AML-193 (cell line): ENCODE measurements at places on chromosomes 5 and 9.
A peak's percentile ranks its signal among the peaks of the same experiment; 100 is the strongest.

DNA sequence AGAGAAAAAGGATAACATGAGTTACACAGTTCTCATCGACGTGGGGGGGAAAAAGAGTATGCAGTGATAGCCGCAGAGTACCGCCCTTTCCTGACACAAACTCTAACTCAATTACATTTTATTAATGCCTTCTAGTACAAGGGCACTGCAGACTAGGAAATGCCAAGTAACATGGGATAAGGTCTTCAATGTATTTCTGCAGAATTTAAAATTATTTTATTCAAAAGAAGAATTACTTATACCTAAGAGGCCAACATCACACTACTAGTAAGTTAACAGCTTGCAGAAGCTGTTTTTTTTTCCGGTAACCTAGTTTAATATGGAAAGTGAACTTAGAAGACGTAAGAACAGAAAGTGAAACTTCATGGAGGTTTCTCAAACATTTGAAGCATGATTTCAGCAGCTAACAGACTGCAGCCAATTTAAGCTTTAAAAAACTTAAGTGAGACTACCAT is 3.9 kb downstream of the SETX start:
- peak; percentile 20 for DNase-seq

DNA sequence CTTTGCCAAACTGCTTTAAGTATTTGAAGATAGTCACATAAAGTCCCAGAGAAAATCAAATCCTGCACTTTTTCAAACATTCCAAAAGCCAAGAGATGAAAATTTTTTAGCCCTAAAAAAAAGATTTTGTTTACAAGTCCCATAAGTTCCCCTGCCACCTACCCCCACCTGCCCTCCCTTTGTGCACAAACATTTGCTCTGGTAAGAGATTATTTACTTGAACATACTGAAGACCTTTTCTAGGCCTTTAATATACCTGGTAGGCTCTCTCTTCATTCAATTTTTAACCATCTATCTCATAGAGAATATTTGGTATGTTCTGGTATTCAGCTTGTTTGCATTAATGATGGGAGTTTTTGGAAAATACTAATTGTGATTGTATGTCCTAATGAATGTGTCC is 50.3 kb downstream of the MEGF9 start:
- no peak for DNase-seq

DNA sequence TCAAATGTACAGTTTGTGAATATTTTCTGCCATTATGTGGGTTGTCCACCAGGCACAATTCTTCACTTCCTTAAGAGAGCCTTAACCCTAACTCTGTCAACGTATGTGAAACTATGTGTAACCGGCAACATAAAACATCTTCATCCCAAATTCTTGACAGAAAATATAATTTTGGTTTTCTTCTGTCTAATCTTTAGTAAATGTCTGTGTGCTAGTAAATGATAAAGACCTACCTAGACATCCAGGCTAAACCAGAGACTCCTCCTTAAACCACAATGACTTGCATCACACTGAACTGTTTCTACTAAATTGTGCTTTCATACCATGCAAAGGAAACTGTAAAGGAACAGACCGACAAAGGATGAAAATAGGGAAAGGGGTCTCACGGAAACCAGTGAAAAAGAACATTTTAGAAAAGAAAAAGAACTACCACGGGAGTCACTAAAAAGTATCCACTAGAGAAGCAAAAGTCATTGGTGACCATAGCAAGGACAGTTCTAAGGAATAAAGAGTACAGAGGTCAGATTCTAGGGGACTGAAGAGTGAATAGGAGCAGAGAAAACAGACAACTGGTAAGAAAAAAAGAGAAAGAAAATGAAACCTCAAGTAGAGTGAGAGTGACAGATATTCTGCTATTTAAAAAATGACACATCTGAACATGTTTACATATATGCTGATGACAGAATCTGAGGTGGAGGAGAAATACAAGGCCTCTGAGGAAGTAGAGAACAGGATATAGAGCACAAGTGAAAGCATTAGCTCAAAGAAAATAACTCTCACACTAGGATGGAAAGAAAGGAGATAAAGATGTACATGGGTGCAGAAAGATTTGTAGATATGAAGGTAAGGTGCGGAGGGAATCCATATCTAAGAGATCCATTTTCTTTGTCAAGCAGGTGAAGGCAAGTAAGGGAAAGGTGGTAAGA is 49.4 kb downstream of the FNIP1 start:
- peak; percentile 76 for DNase-seq

DNA sequence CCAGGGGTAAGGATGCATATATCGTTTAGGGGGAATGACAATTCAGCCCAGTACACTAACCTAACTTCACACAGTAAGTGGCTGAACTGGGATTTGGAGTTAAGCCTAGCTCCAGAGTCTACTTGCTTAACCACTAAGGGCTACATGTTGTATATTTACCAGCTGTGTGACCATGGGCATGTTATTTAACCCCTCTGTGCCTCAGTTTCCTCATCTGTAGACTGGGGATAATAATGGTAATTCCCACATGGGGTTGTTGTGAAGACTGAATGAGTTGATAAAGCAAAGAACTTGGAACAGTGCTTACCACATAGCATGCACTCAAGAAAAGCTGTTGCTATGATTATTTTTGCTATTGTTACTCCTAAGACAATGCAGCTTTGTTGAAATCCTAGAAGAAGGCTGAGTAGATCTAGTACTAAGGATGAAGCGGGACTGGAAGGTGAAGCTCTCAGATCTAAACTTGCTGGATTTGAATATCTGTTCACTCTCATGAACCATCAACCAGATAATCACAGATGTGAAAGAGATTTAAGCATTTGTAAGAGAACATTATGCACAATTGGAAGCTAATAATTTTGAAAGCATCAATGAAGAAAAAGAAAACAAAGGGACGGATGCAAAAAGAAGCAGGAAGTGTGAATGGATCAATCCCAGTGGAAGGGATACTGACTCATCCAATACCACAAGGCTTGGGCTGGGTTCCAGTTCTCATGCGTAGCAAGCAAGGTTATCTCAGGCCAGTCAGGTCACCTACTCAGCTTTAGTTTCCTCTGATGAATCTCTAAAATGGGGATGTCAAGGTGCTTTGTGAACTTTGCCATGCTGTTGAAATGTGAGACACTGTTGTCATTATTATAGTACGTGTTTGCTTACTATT is 78.5 kb upstream of the TBC1D2 start:
- DNase-seq: no peak

GRCh38 chr5:107893642-107894041 is 222.9 kb upstream of the EFNA5 start:
- peak; percentile 63 for DNase-seq

GRCh38 chr9:91837981-91838731 is 111.9 kb downstream of the ROR2 start:
- no peak for DNase-seq

- no peak for DNase-seq
Observed at GRCh38 chr9:69834056-69834455, 13.4 kb downstream of the CFAP95 start.

GRCh38 chr5:21672911-21673310 is 1180.2 kb downstream of the CDH12 start:
- no peak for DNase-seq

DNA sequence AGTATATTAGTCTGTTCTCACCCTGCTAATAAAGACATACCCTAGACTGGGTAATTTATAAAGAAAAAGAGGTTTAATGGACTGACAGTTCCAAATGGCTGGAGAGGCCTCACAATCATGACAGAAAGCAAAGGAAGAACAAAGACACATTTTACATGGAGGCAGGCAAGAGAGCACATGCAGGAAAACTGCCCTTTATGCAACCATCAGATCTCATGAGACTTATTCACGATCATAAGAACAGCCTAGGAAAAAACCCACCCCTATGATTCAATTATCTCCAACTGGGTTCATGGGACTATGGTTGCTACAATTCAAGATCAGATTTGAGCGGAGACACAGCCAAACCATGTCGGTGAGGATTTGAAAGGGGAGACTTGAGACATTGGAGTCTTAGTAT is 252.8 kb upstream of the PPP1R2B start:
- no peak for DNase-seq

DNA sequence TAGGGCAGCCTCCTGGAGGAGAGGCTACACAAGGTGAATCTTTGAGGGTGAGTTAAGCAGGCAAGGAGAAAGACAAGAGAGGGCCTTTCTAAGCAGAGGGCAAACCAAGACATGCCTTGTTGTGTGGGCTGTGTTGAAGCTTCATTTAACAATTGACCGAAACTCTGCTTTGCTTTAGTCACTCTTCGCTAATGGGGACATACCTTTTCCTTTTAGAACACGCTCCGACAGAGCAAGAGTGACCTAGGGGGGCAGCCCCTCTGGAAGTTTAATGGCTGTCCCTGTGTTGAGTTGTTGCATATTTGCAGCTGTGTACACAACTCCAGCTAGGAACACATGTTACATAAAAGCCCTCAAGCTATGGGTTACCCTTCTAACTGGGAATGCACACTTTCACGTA is 218.1 kb upstream of the WWC1 start:
- DNase-seq: no peak

GRCh38 chr9:73426269-73426668 is 274.6 kb downstream of the ANXA1 start:
- DNase-seq: no peak

GRCh38 chr5:156379206-156379605 is 52.2 kb downstream of the SGCD start:
- DNase-seq: no peak

DNA sequence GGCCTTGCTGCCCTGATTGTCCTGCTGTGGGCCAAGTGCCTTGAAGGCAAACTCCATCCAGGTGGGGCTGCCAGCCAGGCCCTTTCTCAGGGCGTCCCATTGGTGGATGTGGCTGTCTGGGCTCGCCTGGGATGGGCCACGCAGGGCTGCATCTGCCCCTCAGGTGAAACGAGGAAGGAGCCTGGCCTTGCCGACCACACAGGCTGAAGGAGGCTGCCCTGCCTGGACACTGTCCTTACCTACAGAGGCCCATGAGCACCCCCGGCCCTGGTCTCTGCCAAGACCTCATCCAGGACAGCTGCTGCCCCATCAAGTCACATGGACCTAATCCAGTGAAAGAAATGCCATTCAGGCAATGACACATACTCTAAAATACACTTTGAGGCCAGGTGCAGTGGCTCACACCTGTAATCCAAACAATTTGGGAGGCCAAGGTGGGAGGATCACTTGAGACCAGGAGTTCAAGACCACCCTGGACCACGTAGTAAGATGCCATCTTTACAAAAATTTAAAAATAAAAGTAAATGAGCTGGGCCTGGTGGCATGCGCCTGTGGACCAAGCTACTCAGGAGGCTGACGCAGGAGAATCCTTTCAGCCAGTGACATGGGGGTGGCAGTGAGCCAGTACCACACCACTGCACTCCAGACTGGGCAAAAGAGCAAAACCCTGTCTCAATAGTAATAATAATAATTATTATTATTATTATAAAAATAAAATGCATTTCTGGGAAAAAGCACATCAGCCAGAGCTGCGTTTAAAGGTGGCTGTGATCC is 33.9 kb downstream of the PNPLA7 start:
- no peak for DNase-seq

DNA sequence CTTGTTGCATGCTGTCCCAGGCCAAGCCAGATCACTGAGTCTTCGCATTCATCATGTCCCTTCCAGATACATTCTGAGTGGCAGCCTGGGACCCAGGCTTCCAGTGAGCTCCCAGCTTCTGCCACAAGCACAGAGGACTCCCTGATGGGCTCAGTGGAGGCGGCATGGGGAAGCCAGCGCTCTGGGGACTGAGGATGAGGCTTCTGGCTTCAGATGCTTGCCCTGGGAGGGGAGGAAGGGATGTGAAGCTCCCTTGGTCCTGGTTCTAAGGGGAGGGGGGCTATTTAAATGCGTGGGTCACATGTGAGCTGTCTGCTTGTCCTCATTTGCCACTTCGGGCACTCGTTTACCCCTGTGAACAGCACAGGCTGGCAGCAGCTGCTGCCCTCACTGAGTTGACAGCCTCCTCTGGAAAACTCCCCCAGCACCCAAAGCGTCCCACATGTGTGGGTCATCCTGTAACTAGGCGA is 174.0 kb downstream of the NR3C1 start:
- DNase-seq: no peak

- DNase-seq: no peak
Observed at GRCh38 chr9:136996361-136997292, at the start of gene CLIC3. Gene CLIC3 (minus strand): TSS chr9:136996568. CDS start chr9:136996543, 25 bp downstream.

GRCh38 chr9:78369639-78370219 is 72.8 kb downstream of the PSAT1 start:
- DNase-seq: peak; percentile 29

GRCh38 chr9:82784589-82784988 is 278.4 kb downstream of the RASEF start:
- no peak for DNase-seq

DNA sequence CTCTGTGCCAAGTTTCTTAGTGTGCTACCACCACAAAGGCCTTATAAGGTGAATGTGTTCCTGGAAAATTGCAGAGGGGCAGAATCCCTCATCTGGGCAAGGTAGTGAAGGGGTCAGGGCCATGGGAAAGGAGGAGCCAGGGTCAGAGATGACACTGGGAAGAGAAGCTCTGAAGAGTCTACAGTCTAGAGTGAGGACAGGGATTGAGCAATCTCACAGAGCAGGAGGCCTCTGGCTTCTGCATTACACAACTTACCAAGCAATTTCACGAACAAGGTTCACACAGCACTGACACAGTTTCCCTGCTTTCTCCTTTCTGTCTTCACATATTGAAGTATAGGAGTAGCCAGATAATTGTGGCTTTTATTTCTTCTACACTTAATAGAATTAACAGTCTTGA is 24.5 kb upstream of the IDNK start:
- DNase-seq: peak; percentile 87

- no peak for DNase-seq
Observed at GRCh38 chr9:17589771-17590170, 10.9 kb downstream of the SH3GL2 start.

GRCh38 chr9:70923961-70924360 is 197.5 kb downstream of the TRPM3 start:
- DNase-seq: no peak

DNA sequence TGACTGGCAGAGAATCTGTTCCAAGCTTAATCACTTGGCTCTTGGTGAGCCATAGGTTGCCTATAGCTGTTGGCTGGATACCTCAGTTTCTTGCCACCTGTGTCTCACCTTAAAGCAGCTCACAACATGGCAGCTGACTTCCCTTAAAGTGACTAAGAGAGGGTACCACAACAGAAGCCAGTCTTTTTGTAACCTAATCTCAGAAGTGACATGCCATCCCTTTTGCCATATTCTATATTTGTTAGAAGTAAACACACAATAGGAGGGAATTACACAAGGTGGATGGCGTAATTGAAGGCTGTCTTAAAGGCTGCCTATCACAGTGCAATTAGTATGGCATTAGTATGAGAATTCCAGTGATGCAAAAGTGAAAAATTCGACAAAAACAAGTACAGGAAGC is 28.1 kb downstream of the NIPBL start:
- no peak for DNase-seq

GRCh38 chr5:14178671-14179211 is 35.6 kb downstream of the TRIO start:
- no peak for DNase-seq

DNA sequence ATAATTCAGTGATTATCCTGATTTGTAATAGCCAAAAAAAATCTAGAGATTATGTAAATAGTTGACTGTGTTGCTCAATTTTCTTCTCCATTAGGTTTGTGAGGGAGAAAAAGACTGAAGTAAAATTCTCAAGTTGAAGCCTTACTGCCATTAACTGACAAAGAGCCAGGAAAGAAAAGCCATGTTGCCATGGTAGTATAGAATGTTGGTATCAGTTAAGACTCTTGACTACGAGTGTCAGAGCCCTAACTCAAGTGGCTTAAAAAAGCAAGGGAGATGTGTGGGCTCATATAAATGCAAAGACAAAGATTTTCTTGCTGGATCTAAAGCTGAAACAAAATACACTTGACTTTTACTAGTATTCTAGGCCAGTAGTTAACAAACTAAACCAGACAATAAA is 571.7 kb downstream of the KCTD16 start:
- DNase-seq: no peak

GRCh38 chr5:36482812-36483211 is 123.6 kb upstream of the SLC1A3 start:
- no peak for DNase-seq

- DNase-seq: no peak
Observed at GRCh38 chr9:89363311-89363670, 45.0 kb downstream of the SECISBP2 start.
